Natural killer cell (primary cell): ENCODE measurements at places on chromosomes 5 and 9. TPM values are rescaled to one million over a fixed set of nuclear protein-coding genes. Genes with fewer than 3 reads are reported as not detected.

GRCh38 chr5:172874647-172875504, 40.8 kb downstream of the ERGIC1 start:
- no peak for DNase-seq
- no peaks in the 10 kb centered on the region for H3K27me3 ChIP-seq
- peaks cover 26% of the 10 kb centered on the region for H3K4me1 ChIP-seq
- H3K4me3 ChIP-seq, result no peak overlapping the region
- no peak overlapping the region for H3K27ac ChIP-seq

GRCh38 chr9:120187758-120188157, 392.2 kb downstream of the CDK5RAP2 start:
- H3K4me1 ChIP-seq, result no peaks in the 10 kb centered on the region
- no peaks in the 10 kb centered on the region for H3K36me3 ChIP-seq
- H3K27ac ChIP-seq, result no peak overlapping the region

GRCh38 chr9:85248514-85249312, 493.0 kb downstream of the AGTPBP1 start:
- no peak overlapping the region for H3K27ac ChIP-seq
- H3K4me1 ChIP-seq, result no peaks in the 10 kb centered on the region
- no peak overlapping the region for H3K4me3 ChIP-seq
- H3K27me3 ChIP-seq, result no peaks in the 10 kb centered on the region
- no peaks in the 10 kb centered on the region for H3K36me3 ChIP-seq

GRCh38 chr5:92653730-92654461, 927.1 kb downstream of the NR2F1-AS1 start:
- no peak overlapping the region for H3K27ac ChIP-seq
- no peaks in the 10 kb centered on the region for H3K4me1 ChIP-seq
- H3K27me3 ChIP-seq, result no peaks in the 10 kb centered on the region
- no peak for DNase-seq
- H3K4me3 ChIP-seq, result no peak overlapping the region
- H3K36me3 ChIP-seq, result no peaks in the 10 kb centered on the region

DNA sequence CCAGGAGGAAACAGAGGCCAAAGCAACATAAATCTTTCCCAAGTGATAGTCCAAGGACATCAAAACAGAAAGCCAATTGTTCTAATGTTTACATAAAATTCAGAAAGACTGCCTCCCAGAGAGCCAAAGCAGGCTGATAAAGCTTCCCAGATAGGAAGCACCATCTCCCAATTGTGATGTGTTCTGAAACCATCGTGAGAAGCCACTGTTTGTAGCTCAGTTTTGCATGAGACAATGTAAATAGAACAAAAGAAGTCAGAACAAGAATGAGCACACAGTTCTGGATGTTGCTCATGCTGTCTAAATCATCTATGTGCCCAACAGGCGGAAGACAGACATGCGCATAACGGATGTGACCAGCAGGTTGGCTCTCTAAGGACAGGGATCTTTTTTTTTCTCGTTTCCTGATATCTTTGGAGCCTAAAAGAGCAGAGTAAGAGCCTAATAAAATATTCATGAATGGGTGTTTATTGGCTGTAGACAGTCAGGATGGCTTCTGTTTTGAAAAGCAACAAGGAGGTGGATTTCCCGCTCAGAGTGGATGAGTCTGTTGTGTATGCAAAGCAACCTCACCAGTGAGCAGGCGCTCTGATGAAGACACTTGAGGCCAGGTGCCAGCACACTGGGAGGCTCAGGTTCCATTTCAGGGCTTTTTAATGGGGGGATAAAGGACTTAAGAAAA, 113.6 kb downstream of the GNA14 start:
- DNase-seq, result no peak
- no peak overlapping the region for H3K27ac ChIP-seq
- no peaks in the 10 kb centered on the region for H3K27me3 ChIP-seq
- no peaks in the 10 kb centered on the region for H3K4me1 ChIP-seq

GRCh38 chr5:54905942-54906537, 79.4 kb downstream of the ESM1 start:
- no peak overlapping the region for H3K4me3 ChIP-seq
- H3K27ac ChIP-seq, result no peak overlapping the region
- DNase-seq, result peak; percentile 64
- no peaks in the 10 kb centered on the region for H3K36me3 ChIP-seq
- H3K4me1 ChIP-seq, result peaks cover 5% of the 10 kb centered on the region

- no peaks in the 10 kb centered on the region for H3K4me1 ChIP-seq
- H3K4me3 ChIP-seq, result no peak overlapping the region
- H3K27me3 ChIP-seq, result no peaks in the 10 kb centered on the region
- DNase-seq, result no peak
- no peak overlapping the region for H3K27ac ChIP-seq
Measured at GRCh38 chr9:16322849-16323248, 547.6 kb downstream of the BNC2 start.

GRCh38 chr9:76595645-76596044, 136.7 kb downstream of the GCNT1 start:
- H3K4me1 ChIP-seq, result peaks cover 7% of the 10 kb centered on the region
- no peak for DNase-seq
- H3K27me3 ChIP-seq, result no peaks in the 10 kb centered on the region
- H3K4me3 ChIP-seq, result no peak overlapping the region

- no peak overlapping the region for H3K4me3 ChIP-seq
- H3K27me3 ChIP-seq, result no peaks in the 10 kb centered on the region
- H3K4me1 ChIP-seq, result peaks cover 5% of the 10 kb centered on the region
- H3K36me3 ChIP-seq, result no peaks in the 10 kb centered on the region
- DNase-seq, result peak; percentile 66
Measured at GRCh38 chr5:135457424-135458071, 5.4 kb upstream of the TIFAB start.

DNA sequence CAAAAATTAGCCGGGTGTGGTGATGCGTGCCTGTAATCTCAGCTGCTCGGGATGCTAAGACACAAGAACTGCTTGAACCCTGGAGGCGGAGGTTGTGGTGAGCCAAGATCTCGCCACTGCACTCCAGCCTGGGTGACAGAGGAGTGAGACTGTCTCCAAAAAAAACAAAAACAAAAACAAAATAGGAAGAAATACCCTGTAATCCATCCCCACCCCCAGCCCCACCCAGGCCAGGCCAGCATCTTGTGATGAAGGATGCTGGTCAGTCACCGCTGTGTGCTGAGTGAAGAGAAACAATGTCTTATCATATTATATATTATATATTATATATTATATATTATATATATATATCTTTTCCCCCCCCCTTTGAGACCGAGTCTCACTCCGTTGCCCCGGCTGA, 15.4 kb upstream of the CCIN start:
- no peaks in the 10 kb centered on the region for H3K27me3 ChIP-seq
- H3K4me1 ChIP-seq, result peaks cover 57% of the 10 kb centered on the region
- no peak overlapping the region for H3K4me3 ChIP-seq
- peak overlapping the region; percentile 10 for H3K27ac ChIP-seq

- H3K27me3 ChIP-seq, result no peaks in the 10 kb centered on the region
- peak overlapping the region; percentile 90 for H3K27ac ChIP-seq
- H3K4me3 ChIP-seq, result no peak overlapping the region
- no peaks in the 10 kb centered on the region for H3K36me3 ChIP-seq
- H3K4me1 ChIP-seq, result peaks cover 29% of the 10 kb centered on the region
- peak; percentile 70 for DNase-seq
Measured at GRCh38 chr9:94860678-94861588, 134.4 kb downstream of the AOPEP start.

GRCh38 chr5:142701673-142702311, 15.9 kb upstream of the FGF1 start:
- no peaks in the 10 kb centered on the region for H3K27me3 ChIP-seq
- H3K27ac ChIP-seq, result no peak overlapping the region
- no peak overlapping the region for H3K4me3 ChIP-seq
- H3K4me1 ChIP-seq, result no peaks in the 10 kb centered on the region
- no peak for DNase-seq
- H3K36me3 ChIP-seq, result no peaks in the 10 kb centered on the region

GRCh38 chr9:133170716-133171115, 7.0 kb upstream of the GBGT1 start:
- H3K4me3 ChIP-seq, result no peak overlapping the region
- no peaks in the 10 kb centered on the region for H3K4me1 ChIP-seq
- H3K27me3 ChIP-seq, result no peaks in the 10 kb centered on the region
- no peaks in the 10 kb centered on the region for H3K36me3 ChIP-seq

DNA sequence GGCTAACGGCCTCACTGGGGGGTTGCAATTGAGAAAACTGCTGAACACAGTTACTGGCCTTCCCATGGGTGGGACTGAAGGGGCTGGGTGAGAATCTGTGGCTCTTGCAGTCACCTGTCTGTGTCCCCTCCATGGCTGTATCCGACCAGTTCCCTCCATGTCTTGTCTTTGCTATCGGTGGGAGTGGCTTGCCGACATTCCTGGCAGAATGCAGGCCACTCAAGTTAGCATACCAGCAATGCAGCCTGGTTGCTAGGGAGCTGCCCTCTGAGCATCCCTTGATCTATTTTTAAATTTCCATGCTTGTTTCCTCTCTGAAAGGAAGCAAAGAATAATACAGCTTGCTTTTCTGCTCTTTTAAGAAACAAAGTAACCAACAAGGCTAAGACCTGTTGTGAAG, 1509.7 kb upstream of the WWC1 start:
- H3K27me3 ChIP-seq, result no peaks in the 10 kb centered on the region
- no peak for DNase-seq
- no peak overlapping the region for H3K4me3 ChIP-seq
- H3K4me1 ChIP-seq, result no peaks in the 10 kb centered on the region

DNA sequence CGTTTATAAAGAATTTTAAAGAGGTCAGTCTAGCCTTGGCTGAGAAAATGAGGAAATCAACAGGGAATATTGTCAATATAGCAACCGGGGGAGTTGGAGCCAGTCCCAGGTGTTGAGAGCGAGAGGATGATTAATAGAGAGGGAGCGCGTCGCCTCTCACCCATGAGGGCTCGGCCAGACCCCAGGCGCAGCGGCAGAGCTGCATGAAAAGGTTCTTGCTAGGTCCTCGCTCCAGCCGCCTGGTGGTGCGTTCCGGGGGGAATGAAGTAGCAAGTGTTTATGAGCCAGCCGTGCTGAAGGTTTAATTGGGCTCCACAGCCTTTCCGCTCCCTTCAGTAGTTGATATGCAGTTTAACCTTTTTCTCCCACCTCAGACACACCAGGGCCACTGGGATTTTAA, 167.3 kb upstream of the IRX1 start:
- H3K4me3 ChIP-seq, result no peak overlapping the region
- no peak for DNase-seq
- no peaks in the 10 kb centered on the region for H3K36me3 ChIP-seq
- H3K4me1 ChIP-seq, result no peaks in the 10 kb centered on the region

GRCh38 chr5:145246961-145247744, 588.0 kb downstream of the PRELID2 start:
- H3K27ac ChIP-seq, result no peak overlapping the region
- no peaks in the 10 kb centered on the region for H3K4me1 ChIP-seq
- no peak overlapping the region for H3K4me3 ChIP-seq
- no peaks in the 10 kb centered on the region for H3K27me3 ChIP-seq
- H3K36me3 ChIP-seq, result no peaks in the 10 kb centered on the region

GRCh38 chr9:82665324-82665723, 397.6 kb downstream of the RASEF start:
- H3K27ac ChIP-seq, result no peak overlapping the region
- H3K27me3 ChIP-seq, result no peaks in the 10 kb centered on the region
- H3K4me1 ChIP-seq, result no peaks in the 10 kb centered on the region
- no peak overlapping the region for H3K4me3 ChIP-seq
- no peak for DNase-seq
- H3K36me3 ChIP-seq, result no peaks in the 10 kb centered on the region

DNA sequence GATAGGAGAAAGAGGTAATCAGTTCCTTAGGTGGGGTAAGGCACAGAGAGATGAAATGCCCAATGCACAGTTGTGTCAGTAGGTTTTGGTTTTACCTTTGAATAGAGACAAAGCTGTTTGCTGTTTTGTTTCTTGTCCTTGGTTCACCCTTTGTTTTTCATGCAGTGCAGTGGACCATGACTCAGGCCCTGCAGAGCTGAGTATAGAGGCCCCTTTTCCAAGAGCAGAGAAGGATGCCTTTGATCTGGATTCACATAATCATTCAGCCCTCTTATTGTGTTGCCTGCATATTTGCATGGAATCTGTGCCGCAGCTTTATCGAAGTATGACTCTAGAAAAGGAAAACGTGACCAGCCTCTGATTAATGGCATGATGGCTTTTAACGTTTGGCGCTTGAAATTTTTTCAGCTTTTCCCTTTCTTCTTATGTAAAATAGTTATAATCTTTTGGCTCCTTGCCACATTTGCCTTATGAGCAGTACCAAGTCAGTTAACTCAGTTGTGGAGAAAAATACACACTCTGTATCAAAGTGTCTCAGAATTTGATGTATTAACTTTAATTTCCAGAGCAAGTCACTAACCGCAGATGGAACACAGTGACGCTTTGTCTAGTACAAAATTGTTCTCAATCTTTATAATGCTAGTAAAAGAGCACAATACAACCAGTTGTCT, 197.6 kb downstream of the KDM4C start:
- no peaks in the 10 kb centered on the region for H3K27me3 ChIP-seq
- no peak for DNase-seq
- no peaks in the 10 kb centered on the region for H3K36me3 ChIP-seq
- no peak overlapping the region for H3K4me3 ChIP-seq
- no peaks in the 10 kb centered on the region for H3K4me1 ChIP-seq
- no peak overlapping the region for H3K27ac ChIP-seq

- peak within 1 kb of the TSS; percentile 63 for H3K27ac ChIP-seq
- H3K4me3 ChIP-seq, result peak within 1 kb of the TSS; percentile 84
- H3K36me3 ChIP-seq, result peaks cover 4% of the 10 kb centered on the region
Measured at GRCh38 chr9:125747053-125747764, at the start of gene PBX3. Gene PBX3 (plus strand): TSS chr9:125747373.

DNA sequence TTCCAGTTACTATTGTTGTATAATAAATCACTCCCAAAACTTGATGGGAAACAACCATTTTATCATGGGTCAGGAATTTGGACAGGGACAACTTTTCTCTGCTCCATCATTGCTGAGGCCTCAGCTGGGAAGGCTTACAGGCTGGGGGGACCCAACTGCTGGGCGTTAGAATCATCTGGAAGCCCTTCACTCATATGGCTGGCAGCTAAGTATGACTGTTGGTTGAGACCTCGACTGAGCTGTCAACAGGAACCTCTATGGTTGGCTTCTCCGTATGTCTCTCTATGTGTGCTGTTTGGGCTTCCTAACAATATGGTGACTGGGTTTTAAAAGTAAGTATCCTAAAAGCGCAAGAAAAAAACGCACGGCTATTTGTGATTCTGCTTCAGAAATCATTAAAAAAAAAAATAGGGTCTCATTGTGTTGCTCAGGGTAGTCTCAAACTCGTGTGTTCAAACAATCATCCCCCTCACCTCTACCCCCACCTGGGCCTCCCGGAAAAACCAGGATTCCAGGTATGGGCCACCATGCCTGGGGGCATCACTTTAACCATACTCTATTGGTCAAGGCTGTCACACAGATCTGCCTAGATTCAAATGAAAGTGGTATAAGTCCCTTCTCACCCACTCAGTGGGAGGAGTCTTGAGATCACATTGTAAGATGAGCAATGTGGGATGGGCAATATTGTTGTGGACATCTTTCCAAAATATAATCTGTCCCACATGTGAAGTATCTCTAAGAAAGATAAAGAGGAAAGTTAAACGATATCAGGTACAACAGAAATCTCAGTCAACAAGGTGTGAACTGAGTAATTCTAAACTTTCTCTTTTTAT, 15.2 kb downstream of the FNBP1 start:
- no peaks in the 10 kb centered on the region for H3K27me3 ChIP-seq
- no peak overlapping the region for H3K4me3 ChIP-seq
- peaks cover 71% of the 10 kb centered on the region for H3K4me1 ChIP-seq
- H3K36me3 ChIP-seq, result no peaks in the 10 kb centered on the region

The INSL4 gene
- total RNA-seq, result not detected

The FRMPD1 gene
- total RNA-seq, result not detected

The HMGCR gene
- 62.6 TPM for total RNA-seq

The USP20 gene
- 80.3 TPM for total RNA-seq

The SCAMP1 gene
- 20.5 TPM for total RNA-seq

The SLC1A1 gene
- not detected for total RNA-seq

The CTNND2 gene
- total RNA-seq, result not detected

The CDH9 gene
- not detected for total RNA-seq

The ANGPTL2 gene
- not detected for total RNA-seq

The LIFR gene
- not detected for total RNA-seq

The HAND1 gene
- not detected for total RNA-seq

The PDZD2 gene
- 0.50 TPM for total RNA-seq

The PCDHGA4 gene
- total RNA-seq, result 0.30 TPM

The ROR2 gene
- not detected for total RNA-seq

The DAB2IP gene
- total RNA-seq, result 2.5 TPM
